ENCODE measurements at places on chromosomes 1 and 21.

DNA sequence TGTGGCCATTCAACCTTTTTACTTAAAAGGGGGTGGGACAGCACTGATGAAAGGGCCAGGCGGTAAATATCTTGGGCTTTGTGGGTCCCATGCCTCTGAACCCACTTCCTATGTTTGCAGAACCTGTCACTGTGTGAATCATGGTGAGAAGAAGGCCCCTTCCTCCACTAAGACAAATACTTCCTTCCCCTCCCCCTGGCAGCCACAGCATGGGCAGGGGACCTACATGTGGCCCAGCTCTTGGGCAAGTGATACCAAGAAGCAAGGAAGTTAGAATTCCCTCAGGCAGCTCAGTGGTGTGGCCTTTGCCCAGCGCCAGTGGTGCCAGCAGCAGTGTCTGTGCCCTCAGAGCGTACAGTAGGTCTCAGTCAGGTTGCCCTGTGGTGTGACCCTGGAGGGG, 168.6 kb downstream of the TRIM33 start:
- DNase-seq: no peak

DNA sequence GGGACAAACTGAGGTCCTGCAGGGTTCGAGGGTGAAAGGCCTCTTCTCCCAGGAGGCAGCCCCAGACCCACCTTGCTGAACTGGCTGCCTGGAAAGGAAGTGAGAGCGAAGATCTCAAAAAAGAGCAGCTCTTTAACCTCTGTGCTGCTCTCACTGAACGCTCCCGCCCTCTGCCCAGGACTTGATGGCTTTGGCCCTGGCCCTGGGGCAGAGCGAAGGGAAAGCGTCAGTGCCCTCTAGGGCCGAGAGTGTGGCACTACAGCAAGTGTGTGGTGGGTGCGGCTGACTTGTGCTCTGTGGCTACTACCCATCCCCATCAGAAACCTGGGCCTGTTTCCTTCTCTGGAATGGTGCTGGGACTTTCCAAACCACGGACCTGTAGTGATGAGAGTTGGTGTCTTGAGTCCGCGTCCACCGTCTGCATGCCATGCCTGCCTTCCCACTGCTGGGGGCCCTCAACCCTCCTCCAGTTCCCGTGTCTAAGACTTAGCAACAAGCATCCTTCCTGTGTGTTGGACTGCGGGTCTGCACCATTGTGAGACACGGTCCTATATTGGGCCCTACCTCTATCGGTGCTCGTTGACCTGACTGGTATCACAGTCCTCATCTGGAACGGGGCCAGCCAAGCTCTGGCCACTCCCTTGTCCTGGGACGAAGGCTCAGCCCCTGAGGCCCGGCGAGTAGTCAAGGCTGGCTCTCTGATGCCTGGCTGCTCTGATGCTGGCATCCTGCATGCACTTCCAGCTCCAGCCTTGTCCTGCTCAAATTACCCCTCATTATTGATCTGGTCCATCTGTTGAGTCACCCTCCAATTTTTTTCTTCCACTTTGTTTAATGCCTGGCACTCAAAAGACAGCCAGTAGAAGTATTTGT, 180.3 kb downstream of the DISC1 start:
- DNase-seq: no peak

- DNase-seq: peak; percentile 74
Measured at GRCh38 chr1:47805921-47806361, 191.2 kb downstream of the TRABD2B start.

- peak; percentile 43 for DNase-seq
Measured at GRCh38 chr1:21574466-21575151, 65.4 kb downstream of the ALPL start.

DNA sequence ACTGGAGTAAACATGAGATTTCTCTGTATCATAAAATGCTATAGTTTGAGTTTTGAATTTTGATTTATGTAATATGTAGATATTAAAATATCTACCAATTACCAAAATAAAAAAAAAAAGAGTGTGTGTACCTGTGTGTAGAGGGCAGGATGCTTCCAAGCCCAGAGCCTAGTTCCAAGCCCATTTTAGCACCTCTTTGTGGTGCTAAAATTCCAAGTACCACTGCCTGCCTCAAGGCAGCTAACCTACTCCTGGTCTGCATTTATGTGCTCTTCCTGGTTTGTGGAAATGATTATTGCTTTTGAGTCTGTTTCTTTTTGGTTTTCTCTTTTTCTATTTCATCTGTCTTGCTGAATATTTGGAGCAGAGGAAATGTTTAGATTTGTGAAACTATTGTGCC, 8.7 kb upstream of the POU2F1 start:
- DNase-seq: no peak

DNA sequence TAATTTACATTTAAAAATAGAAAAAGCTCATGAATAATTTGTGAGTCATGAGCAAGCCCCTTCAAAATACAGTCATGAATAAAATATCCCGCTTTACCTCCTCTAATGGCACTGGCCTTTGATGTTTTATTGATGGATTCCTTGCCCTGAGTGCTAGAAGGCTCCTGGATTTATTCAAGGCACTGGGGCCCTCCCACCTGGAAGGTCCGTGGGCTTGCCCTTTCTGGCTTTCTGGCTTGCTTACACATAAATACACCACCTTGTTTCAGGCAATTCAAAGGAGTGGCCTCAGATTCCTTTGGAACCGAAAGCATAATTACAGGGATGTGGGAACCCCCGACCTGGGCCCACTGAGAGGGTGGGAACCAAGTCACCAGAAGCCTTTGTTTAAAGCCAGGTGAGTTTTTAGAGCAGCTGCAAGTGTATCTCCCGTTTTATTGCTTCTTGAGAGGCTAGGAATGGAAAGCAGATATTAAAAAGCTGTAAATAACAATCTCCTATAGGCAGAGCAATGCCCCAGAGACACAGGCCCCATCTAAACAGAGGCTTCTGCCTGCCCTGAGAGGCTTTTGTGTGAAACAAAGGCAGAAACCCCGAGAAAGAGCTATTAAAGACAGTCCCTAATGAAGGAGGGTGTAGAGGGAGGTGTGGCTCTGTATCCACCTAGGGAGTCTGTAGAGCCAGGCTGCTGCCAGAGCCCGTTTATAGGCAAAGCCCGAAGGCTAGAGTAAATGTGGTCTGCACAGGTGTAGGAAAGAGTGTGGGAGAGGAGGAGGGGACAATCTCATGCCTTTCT, 126.4 kb downstream of the FAM78B start:
- peak; percentile 40 for DNase-seq

DNA sequence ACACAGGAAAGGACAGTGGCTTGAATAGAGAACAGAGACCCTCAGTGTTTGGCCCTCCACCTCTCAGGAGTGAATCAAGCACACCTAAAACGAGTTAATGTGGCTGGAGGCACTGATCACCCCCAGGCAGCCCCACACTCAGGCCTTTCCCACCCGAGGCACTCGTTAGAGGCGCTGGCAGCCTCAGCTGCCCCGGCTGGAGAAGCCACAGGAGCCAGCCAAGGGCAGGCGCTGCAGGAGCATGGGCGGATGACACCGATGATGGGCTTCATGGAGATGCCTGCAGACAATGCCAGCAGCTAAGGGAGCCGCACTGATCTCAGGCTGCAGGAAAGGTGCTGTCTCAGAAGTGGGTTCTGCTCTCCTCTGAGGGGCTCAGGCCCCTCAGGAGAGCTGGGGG, 24.1 kb upstream of the ABCG1 start:
- DNase-seq: no peak

GRCh38 chr21:37393030-37393429, 26.5 kb downstream of the DYRK1A start:
- no peak for DNase-seq

DNA sequence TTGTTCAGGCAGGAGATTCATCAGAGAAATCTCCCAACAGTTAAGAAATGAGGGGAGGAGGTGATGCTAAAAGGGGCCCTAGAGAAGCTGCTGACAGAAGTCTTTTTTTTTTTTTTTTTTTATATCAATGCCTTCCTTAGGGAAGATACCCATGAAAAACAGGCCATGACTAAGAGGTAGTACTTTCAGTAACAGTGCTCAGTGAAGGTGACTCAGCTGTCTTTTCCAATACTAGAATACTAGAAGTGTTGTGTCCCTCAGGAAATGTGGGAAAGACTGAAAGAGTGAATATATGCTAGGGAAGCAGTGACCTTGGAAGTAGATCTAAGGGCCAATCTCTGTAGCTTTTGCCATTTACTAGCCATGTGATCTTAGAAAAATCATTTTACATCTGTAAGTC, 52.4 kb upstream of the SLFNL1 start:
- DNase-seq: no peak

DNA sequence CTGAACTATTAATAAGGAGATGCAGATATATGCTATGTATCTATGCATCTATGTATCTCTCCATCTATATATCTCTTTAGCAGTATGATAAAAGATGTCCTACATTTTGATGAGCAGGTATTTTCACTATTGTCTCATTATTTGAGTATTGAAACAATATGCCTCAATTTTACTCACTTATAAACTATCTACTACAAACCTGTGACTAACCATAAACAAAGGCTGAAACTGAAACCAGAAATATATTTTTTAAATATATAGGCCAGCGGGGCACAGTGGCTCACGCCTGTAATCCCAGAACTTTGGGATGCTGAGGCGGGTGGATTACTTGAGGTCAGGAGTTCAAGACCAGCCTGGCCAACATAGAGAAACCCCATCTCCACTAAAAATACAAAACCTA, 22.0 kb downstream of the EIF4G3 start:
- DNase-seq: no peak

GRCh38 chr21:35527358-35527757, 478.3 kb upstream of the RUNX1 start:
- no peak for DNase-seq

- DNase-seq: no peak
Measured at GRCh38 chr1:94154989-94155388, 34.0 kb upstream of the ABCA4 start.

GRCh38 chr1:109501644-109502363, 7.7 kb downstream of the AMIGO1 start:
- no peak for DNase-seq

- no peak for DNase-seq
Measured at GRCh38 chr1:80825067-80825466, 975.7 kb upstream of the ADGRL2 start.

DNA sequence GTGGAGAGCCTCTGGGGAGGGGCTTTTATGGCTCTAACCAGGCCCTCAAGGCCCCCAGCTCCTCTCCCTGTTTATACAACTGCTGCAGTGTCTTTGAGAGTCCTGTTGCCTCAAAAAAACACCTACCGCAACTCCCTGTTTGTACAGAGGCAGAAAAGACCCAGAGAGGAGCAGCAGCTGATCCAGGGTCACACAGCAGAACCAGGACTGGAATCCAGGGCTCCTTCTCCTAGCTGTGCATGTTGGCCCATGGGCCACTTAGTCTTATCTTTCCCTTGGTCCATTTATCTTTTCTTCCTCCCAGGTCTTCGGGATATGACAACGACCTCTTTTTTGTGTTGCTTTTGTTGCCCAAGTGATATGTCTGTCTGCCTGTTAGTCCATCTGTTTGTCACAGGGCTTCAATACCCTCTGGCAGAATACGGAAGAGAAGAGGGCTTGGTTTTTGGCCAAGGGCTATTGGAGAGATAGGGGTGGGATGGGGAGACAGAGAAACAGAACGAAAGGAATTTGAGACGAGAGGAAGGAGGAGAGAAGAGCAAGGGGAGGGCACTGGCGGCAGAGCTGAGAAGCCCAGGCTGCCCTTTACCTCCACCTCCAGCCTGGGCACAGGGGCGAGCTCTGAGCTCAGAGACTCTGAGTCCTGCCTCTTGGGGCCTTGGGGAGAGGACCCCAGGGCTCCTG, 33.5 kb upstream of the WASF2 start:
- no peak for DNase-seq

GRCh38 chr1:212353181-212353580, 61.5 kb downstream of the PACC1 start:
- DNase-seq: no peak

- DNase-seq: no peak
Measured at GRCh38 chr21:45725844-45726200, 82.3 kb downstream of the PCBP3 start.

DNA sequence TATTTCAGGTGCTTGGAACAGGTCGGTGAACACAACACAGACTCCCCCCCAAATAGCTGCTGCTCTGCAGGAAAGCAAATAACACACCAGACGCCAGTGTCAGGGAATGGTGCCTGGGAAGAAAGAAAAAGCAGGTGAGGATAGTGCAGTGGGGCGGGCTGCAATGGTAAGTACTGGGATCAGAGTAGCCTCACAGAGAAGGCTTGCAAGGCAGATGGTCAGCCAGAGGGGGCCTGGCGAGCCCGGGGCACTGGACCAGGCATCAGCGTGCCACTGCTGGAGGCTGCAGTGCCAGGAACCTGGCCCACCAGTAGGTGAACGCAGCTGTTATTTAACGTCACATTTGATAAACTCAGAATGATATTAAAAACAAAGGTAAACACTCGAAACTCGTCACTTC, 60.0 kb downstream of the POFUT2 start:
- no peak for DNase-seq

- DNase-seq: no peak
Measured at GRCh38 chr21:16792101-16792500, 720.7 kb upstream of the CXADR start.

GRCh38 chr21:45640888-45641479, 2.5 kb upstream of the PCBP3 start:
- DNase-seq: no peak

GRCh38 chr1:232662910-232663309, 33.0 kb upstream of the SIPA1L2 start:
- DNase-seq: no peak

Data from NCI-H2081 treated with DMSO at 0.1 percent for 48 hours (cell line).